GM19239 (cell line): ENCODE measurements at places on chromosomes 13 and 19.

DNA sequence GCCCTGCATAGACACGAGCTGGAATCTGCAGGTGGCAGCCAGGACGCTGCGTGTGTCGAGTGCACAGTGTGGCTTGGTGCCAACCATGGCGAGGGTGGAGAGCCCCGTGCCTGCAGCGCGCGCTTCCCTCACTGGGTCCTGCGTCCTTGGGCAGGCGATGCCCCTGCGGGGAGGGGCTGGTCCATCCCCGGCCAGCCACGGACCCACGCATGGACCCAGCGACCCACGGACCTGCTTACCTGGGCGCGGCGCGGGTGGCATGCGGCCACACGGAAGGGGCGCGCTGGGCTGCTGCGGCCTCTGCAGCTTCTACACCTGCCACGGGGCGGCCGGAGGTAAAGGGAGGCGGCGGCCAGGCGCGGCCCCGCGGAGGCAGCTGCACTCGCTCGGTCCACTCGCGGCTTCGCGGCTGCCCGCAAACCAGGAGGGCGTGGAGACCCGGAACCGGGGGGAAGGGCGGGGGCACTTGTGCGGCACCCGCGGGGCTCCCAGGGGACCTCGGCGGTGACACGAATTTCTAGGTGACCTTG lies 569 bp upstream of the MCF2L start:
- DNase-seq: no peak

DNA sequence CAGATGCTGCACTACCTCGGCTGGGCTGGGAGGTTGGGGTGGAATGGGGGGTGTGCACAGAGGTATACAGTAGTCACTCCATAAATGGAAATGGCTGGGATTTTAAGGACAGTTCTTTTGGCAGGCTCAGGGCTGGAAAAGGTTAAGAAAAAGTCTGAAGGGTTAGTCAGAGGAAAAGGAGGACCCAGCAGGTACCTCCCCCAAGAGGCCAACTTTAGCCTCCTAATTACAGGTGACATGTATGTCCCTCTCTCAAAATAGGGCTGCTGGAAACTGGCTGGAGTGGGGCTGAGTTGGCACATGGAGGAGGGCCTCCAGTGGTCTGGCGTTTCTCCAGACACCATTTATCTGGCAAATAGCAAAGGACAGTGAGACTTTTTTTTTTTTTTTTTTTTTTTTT lies 994 bp downstream of the CCDC194 start:
- DNase-seq: no peak

DNA sequence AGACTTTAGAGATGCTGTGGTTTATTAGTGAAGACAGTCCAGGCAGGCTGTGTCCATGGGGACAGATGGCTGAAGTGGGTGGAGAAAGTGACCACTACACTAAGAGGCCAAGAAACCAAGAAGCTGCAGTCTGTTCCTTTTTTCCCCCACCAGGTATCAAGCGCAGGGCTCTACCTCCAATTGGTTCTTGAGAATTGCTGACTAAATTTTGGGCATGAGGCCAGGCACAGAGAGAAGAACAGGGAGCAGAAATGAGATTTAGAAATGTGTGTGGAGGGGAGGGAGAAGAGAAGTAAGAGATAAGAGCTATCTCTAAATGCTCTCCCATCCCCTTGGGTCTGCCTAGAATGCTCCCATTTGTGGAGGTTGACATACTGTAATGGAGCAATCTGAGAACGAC lies 12.3 kb upstream of the CYSLTR2 start:
- no peak for DNase-seq

GRCh38 chr19:56350416-56351045 lies 35.9 kb upstream of the ZSCAN5A start:
- peak; percentile 27 for DNase-seq

DNA sequence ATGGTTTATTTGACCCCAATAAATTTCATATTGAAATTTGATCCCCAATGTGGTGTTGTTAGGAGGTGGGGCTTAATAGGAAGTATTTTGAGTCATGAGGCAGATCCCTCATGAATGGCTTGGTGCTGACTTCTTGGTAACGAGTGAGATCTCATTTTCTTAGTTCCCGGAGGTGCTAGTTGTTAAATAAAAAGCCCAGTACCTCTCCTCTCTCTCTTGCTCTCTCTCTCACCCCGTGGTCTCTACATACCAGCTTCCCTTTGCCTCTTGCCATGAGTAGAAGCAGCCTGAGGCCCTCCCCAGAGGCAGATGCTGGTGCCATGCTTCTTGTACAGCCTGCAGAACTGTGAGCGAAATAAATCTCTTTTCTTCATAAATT lies 39.4 kb upstream of the KATNAL1 start:
- no peak for DNase-seq
